ENCODE measurements at places on chromosomes 5 and 9.

- DNase-seq, result no peak
Measured at GRCh38 chr9:101477736-101478135, 42.2 kb upstream of the ALDOB start.

GRCh38 chr9:132809677-132810271, 68.3 kb downstream of the AK8 start:
- DNase-seq, result no peak

- no peak for DNase-seq
Measured at GRCh38 chr5:39138892-39139291, 64.7 kb upstream of the RICTOR start.

GRCh38 chr9:125648294-125648693, 58.7 kb downstream of the MAPKAP1 start:
- no peak for DNase-seq

DNA sequence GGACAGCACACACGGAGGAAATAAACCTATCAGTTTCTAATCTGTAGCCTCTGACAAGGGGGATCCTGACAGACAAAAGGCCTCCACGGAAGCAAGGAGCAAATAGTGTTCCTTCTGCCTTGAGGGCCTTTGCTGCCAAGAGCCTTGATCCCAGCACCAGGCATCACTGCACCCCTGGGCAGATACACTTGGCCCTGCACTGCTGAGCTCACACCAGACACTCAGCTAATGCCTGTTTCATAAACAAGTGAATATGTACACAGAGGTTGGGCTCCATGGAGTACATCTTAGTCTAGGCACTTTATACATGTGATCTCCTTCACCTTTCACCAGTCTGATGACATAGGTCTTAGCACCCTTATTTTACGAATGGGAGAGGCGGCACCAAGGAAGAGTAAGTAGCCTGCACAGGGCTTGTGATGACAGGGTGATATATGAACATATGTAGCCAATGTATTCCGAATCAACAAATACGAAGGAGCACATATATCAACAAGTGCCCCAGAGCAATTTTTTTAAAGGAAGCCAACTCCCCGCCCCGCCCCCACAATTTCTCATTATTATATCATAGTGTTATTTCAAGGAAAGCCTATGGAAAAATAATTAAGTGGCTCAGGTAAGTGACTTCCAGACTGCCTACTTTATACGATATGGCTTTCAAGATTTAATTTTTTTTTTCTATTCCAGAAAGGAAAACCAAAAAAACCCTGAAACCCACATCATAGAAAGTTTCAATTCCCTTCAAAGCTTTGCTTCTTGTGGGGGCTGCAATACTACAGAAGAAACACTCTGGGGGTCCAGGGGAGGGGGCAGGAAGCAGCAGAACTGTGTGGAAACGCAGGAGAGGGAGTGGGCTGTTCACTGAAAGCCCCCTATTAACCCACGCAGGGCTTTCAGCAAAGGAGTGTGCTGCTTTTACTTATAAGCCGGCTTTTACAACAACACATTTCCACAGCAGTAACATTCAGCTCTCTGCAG, 32.0 kb downstream of the CDC14B start:
- DNase-seq, result no peak

DNA sequence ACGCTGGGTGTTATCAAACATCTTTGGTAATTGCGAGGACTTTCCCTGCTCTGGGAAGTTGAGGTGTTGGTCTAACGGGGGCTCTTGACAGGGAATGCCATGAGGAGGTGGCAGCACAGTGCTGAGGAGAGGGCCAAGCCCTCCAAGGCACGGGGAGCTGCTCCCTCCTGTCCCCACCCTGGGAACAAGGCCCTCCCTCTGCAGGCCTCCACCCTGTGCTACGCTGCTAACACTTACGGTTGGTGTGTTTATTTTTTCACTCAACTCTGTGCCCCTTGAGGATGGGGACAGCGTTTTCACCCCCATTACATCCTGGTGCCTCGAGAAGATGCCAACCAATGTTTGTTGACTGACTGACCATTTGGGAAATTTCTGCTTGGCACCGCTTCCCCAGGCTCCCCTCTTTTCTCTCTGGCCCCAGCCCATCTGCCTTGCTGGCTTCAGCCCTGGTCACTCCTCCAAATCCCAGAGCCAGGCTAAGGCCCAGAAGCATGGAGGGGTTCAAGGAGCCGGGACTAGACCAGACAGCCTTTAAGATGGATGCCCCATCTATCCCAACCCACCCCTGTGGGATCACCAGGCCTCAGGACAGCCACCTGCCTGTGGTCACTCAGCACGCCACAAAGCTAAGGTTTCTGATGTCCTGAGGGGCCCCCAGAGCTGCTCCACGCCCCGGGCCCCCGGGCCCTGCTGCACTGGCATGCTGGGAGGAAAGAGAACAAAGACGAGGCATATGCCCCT, 125.7 kb downstream of the BARX1 start:
- DNase-seq, result no peak

DNA sequence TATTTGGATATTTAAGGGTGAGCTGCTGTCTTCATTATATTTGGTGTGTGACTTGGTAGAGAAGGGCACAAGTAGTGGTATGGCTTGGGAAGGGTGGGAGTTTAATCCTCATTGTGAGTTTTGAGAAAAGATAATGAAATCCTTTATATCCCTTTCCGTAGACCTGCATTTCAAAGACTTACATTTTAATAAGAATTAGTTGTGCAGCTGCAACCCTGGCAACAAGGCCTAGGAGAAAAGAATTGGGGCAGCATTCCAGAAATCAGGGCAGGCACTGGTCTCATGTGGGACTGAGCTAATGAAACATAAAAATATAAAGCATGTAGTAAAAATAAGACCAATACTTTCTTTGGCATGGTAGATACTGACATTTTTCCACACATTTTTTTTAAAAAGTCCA, 60.5 kb downstream of the CDC42SE2 start:
- DNase-seq, result no peak

GRCh38 chr5:89282554-89283510, 399.8 kb upstream of the MEF2C start:
- DNase-seq, result no peak

DNA sequence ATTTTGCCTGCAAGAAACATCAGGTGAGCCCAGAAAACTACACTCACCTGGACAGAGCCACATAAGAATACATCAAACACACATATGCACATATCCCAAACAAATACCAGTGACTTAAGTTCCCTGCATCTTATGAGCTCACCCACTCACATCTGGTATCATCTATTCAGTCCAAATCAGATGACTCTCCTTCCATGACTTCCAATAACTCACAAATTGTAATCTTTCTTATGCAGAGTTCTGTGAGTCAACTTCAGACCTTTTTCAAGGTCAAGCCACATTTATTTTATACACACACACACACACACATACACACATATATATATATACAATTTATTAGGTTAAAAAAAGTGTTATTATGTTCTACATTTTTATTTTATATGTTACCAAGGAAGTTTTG, 1711.9 kb upstream of the CDH9 start:
- DNase-seq, result no peak

GRCh38 chr9:123339666-123340510, 16.1 kb upstream of the CRB2 start:
- DNase-seq, result no peak

DNA sequence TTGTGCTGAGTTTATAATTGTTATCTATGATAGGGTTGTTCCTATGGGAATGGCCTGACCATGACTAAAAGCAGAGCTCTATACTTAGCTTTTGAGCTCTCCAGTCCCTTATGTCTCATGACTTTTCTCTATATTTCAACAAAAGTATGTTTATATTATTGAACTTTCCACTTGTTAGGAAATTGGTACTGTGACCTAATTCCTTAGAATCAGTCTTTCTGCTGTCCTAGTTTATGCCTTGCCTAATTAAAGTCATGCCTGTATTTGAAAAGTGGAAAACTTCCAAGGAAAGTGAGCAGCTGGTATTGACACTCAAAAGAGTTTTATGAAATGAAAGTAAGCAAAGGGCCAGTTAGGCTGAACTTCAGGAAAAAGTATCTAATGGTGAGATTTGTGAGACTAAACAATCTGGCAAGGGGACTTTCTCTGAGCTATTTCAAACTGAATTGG, 68.6 kb downstream of the XRCC4 start:
- no peak for DNase-seq

DNA sequence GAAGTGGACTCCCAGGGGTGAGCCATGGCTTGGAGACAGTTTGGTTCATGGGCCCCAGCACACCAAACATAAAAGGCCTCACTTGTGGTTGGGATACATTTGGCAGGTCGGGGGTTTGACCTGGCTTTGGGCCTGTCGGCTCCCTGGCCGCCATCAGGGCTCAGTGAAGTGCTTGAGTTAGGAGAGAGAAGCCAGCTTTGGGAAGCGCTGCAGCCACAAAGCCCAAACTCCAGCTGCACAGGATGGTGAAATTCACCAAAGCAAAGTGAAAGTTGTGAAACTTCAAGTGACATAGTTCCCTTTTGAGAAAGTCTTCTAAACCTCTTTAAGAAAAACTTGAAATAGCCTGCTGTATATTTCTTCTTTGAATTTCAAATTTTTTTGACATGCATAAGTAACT, 27.5 kb downstream of the SLC46A2 start:
- no peak for DNase-seq

GRCh38 chr9:70428781-70429180, 14.3 kb upstream of the KLF9 start:
- no peak for DNase-seq

GRCh38 chr5:169190849-169191248, 110.1 kb downstream of the SLIT3 start:
- DNase-seq, result peak; percentile 69

DNA sequence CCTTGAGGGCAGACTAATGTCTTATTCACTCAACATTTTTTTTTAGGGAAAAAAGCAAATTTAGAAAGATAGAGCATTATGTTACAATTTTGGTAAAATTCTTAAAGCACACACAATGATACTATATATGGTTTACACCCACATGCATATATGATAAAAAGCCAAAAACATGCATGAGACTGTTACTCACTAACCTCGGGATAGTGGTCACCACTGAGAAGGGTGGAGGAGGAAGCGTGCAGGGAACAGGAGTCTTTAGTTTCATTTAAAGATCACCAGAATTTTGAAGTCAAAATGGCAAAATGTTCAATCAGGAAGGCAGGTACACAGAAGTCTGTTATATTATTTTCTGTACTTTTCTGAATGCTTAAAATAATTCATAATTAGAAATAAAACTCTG, 9.2 kb downstream of the ARL15 start:
- DNase-seq, result no peak

GRCh38 chr9:76525196-76525595, 66.2 kb downstream of the GCNT1 start:
- DNase-seq, result no peak

- no peak for DNase-seq
Measured at GRCh38 chr9:110021891-110022290, 186.1 kb downstream of the C9orf152 start.

GRCh38 chr9:7286101-7286500, 513.5 kb downstream of the DMAC1 start:
- DNase-seq, result no peak

DNA sequence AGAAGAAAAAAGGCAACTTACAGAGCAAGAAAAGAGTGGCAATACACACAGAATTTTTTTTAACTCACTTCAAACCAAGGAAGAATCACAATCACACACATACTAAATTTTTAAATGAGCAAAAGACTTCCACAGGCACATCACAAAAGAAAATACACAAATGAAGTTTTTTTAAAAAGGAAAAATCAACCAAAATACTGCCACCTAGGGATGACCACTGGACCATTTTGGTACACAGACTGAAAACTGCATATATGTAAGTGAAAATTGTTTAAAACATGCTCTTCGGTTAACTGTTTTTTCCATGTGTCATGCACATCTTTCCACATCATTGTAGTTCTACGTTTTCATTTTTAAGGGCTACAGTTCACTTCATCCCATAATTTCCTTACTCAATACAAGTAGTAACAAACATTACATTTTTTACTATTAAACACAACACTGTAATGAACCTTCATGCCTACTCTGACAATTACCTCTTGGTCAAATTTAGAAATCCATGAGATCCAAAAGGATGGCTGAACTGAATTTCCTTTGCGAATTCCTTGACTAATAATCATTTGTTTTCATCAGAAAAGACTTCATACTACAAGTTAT, 79.0 kb downstream of the FBXW11 start:
- no peak for DNase-seq

DNA sequence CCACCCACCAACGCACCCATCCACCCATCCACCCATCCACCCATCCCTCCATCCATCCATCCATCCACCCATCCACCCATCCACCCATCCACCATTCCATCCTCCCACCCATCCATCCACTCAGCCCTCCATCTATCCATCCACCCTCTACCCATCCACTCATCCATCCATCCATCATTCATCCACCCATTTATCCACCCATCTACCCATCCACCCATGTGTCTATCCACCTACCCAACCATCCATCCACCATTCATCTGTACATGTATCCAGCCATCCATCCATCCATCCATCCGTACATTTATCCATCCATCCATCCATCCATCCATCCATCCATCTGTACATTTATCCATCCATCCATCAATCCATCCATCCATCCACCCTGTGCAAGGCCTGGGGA, 11.1 kb upstream of the VAV2 start:
- DNase-seq, result no peak

DNA sequence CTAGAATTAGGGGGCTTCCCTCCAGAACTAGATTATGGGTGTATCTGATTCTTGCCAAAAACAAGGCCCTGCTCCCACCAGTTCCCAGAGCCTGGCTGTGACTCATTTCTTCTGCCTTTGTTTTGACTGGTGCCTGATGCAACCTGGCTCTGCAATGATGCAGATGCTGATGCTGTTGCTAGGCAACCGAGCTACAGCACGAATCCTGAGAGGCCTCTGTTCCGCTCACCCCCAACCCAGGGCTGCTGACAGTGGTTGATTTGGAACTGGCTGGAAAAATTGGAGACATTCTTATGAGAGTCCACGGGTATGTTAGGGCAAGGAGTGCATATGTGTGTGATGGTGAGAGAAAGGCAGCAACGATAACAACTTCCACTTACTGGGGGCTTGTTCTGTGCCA, 100.3 kb downstream of the NSG2 start:
- DNase-seq, result peak; percentile 64

DNA sequence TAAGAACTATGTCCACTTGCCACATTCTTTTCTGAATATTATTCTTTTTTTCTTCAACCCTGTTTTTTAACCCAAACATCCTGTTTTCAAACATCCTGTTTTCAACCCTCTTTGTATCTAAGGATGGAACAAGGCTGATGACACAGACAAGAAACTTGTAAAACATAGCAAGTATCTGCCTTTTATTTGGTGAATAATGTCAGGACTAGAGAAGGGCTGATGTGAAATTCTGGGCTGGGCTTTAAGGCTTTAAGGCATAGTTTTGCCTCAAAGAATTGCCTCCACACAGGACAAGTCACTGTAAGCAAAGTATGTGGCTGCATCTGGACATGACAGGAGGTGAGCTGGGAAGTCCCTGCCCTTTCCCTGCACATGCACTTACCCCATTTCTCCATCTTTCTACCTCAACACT, 42.5 kb upstream of the RIC1 start:
- DNase-seq, result no peak

GRCh38 chr5:156477196-156477595, 150.2 kb downstream of the SGCD start:
- DNase-seq, result no peak

DNA sequence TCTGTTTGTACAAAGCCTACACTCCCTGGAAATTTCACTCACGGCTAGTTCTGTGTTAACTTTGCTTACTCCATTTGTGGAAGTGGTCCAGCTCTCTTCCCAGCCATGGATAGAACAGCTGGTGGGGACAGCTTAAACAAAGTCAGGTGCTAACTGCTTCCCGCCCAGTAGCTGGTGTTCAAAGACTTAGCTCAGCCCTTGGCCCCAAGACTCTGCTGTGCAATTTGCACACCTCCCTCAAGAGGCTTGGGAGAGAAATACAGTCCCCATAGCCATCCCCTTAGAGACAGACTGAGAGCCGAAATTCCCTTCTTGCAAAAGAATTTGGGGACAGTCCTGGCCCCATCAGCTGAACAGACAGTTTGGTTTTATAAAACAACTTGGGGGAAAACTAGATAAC, 73.8 kb upstream of the RAI14 start:
- DNase-seq, result no peak

Measured in NCI-H345 (cell line).